ENCODE measurements at places on chromosomes 4 and X. TPM values are rescaled to one million over a fixed set of nuclear protein-coding genes. Genes with fewer than 3 reads are reported as not detected.

The TRIML2 gene
- not detected for total RNA-seq

The GAB3 gene
- total RNA-seq: 10.5 TPM

The GATA1 gene
- total RNA-seq: not detected

The MAGEA8 gene
- total RNA-seq: not detected

The LINC00632 gene
- total RNA-seq: 39.9 TPM

The XG gene
- total RNA-seq: not detected

The SH3D19 gene
- total RNA-seq: not detected

The GPR119 gene
- not detected for total RNA-seq
